ENCODE measurements at places on chromosomes 7 and 10. TPM values are rescaled to one million over a fixed set of nuclear protein-coding genes. Genes with fewer than 3 reads are reported as not detected.
A peak's percentile ranks its signal among the peaks of the same experiment; 100 is the strongest.

DNA sequence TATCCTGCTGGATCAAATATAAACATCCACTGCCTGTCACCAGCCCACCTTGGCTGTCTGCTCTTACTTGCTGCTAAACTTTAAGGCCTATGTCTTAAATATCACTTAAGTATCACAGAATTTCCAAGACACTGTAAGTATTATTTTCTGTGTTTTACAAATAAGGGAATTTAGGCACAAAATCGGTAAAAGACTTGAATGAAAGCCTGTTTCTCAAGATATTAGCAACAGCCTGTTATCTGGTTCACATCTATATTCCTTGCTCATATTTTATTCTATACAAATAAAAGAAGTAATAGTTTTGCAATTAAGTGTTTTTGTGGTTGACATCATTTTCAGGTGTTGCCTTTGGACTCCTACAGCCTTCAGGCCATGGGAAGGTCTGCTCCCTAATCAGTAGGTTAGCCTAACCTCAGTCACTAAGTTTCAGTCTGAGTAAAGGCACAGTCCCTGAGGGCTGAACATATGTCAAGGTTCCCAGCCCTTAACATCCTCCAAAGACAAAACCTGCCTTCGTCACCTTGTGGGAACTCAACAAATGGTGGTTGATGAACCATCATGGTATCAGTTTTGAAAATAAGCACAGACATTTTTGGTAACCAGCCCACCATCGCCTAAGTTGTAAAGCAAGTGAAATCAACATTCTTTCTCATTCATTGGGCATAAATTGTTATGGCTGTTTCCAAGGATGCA lies 127.1 kb downstream of the CREB5 start:
- no peak for DNase-seq

DNA sequence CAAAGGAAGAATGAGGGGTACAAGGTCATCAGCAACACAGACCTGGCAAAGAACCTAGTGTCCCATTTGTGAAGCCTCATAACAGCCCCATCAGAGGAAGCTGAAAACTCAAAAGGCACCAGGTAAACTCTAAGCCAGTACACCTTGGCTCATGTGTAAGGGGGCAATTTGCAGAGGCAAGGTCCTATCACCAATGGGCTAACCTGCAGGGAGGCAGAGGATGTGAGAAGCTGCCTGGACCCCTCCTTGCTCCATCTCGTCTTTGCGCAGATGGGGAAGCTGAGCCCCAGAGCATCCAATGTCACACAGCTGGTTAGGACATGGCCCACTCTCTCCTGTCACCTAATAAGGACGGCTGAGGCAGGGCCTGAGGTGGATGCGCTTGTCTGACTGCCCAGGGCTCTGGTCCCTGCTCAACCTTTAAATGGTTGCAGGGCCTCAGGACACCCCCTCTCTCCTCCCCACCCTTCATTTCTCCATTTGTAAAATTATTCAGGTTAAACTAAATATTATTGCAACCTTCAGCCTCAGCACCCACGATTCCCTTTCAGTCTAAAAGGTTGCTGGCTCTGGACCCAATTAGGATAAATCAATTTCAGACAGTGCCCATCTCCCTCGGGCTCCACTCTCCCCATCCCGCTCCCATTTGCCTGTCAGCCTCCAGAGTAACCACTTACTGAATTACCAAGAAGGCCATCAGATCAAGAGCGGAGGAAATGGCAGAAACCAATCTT lies 135.3 kb downstream of the OAT start:
- no peak for DNase-seq

DNA sequence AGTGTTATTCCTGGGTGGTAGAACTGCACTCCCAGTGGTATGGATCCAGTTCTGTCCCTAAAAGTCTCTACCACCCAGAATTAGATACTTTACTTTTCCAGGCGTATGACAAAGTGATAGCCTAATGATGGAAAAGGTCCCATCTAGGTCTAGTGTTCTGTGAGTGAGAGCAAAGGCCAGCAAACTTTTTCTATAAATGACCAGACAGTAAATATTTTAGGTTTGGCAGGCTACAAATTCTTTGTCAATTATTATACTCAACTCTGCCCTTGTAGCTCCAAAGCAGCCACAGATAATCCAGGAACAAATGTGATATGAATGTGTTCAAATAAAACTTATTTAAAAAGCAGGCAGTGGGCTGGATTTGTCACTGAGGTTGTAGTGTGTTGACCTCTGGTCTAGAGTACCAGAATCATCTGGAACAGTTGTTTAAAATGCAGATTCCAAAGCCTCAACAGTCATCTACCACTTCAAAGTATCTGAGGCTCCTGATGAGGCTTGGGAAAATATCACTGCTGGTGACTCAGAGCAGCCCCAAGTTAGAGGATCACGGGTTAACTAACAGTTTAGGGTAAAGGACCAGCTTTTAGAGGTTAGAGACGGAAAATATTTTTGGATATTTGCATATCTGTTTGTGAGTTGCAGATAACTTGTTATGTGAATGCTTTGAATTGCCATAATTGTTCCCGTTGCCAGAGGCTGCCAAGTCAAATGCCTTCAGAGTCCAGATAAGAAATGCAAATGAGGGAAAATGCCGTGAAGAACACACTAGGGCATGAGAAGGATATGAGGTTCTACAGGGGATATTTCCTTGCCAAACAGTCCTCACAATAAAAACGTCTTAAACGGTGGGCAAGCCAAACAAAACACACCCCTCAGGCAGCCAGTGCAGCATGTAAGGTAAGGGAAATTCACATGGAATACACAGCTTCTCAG lies 19.4 kb downstream of the NRAP start:
- DNase-seq, result no peak

Gene CNNM1
- 1.9 TPM for total RNA-seq

GRCh38 chr10:47269294-47269693 lies 30.7 kb upstream of the GDF10 start:
- no peak for DNase-seq

Gene PDGFA
- total RNA-seq, result 1.1 TPM

- DNase-seq, result peak; percentile 53
Observed at GRCh38 chr7:80288175-80289122, 153.8 kb downstream of the GNAI1 start.

Gene AGK
- 19.7 TPM for total RNA-seq

Gene SLC26A5
- not detected for total RNA-seq

DNA sequence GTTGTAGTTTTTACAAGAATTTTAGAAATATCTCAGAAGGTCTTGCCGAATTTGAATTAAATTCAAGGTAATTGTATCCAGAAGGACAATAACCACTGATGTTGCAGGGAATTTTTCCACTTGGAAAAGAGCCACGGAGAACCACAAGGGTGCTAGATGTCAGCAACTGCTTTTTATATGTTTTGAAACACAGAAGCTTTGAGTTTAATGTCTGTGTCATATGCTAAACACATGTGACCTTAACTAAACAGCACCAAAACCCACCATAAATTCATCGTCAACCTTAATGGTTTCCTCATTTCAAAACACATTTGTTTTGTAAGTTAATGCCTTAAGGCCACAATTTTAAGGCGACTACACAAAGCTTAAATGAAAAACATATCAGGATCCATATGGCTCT lies 106.9 kb downstream of the COL28A1 start:
- DNase-seq, result no peak

GRCh38 chr7:81298951-81299666 lies 380.3 kb upstream of the SEMA3C start:
- no peak for DNase-seq

Gene SYNPO2L
- not detected for total RNA-seq

DNA sequence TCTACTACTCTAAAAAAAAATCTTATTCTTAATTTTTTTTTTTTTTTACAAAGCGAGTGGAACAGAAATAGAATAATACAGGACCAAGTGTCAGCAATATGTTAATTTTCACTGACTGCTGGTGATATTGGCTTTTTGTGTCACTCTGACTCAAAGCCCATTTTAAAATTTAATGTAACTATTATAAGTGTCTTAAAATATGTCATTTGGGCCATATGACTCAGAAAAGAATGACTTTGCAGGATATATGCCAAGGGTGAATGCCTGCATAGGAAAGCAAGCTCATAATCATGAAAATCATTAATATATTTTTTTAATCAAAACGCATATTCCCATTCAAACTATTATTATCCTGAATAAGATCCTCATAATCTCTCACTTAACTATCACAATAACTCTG lies 149.2 kb downstream of the GNAT3 start:
- DNase-seq, result no peak

Gene LAMB1
- 0.27 TPM for total RNA-seq

DNA sequence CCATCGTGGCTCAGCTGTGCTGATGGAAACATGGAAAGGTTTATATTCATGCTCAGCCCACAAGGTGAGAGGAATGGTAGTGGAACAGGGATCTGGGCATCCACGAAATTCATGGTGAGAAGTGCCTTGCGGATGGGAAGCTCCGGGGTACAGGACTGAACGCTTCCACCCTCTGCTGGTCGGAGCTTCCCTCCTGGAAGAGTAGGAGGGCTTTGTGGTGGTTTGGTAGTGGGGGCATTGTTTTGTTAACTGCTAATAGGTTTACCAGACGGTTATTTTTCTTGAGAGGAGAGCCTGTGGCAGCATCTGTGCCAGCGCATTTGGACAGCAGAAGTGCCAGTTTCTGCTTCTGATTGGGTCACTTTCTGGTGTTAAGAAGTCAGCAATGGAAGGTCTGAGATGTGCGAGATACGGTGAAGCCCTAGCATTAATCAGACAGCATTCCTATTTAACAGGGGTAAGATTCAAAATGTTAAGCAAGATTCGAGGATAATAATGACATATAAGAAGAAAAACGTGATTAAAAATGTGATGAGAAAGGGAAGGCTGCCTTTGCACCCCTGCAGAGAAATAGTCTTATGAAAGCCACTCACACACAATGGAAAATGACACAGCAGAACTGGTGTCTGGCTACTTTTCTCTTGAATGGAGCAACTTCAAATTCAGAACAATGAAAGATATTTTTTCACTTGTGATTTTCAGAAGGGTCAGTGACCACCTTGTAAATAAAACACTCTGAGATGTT lies 17.7 kb downstream of the ABCA13 start:
- DNase-seq, result no peak

Gene HECW1
- not detected for total RNA-seq

- no peak for DNase-seq
Observed at GRCh38 chr10:1199345-1199673, 143.1 kb downstream of the WDR37 start.

DNA sequence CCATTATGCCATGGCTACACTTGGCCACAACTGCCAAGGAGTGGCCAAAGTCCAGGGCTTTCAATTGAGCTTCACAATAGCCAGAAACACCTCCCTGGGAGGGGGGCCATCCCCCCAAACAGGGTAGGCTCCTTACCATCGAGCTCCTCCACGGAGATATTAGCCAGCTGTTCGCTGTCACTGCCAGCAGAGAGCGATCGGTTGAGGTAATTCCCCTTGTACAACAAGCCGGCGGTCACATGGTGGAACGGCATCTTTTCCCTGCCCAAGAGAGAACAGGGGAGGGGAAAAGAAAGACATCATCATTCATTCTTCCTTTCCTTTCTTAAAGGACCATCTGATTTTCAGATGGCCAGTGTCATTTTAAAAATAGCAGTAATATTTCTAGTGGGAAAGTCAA lies 133.6 kb downstream of the CALN1 start:
- no peak for DNase-seq

- DNase-seq, result no peak
Observed at GRCh38 chr10:133346413-133346812, 760 bp upstream of the PRAP1 start.

DNA sequence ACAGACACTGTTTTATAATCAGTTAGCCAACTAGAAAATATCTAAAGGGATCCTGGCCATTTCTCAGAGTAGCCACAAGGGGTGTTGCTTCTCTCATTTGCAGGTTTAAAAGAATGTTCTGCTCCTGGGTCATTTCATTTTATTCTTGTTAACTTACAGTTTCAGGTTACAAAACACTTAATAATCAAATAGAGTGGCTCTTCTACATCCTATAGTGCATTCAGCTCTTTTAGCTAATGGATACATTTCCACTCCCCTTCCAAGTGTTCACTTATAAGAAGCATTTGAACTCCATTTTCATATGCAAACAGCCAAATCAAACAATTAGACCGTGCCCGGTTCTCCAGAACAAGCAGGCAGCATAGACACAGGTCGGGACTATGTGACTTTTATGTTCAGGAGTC lies 117.5 kb downstream of the TRIL start:
- no peak for DNase-seq

- DNase-seq, result no peak
Observed at GRCh38 chr10:55233505-55233904, 432.5 kb upstream of the PCDH15 start.

DNA sequence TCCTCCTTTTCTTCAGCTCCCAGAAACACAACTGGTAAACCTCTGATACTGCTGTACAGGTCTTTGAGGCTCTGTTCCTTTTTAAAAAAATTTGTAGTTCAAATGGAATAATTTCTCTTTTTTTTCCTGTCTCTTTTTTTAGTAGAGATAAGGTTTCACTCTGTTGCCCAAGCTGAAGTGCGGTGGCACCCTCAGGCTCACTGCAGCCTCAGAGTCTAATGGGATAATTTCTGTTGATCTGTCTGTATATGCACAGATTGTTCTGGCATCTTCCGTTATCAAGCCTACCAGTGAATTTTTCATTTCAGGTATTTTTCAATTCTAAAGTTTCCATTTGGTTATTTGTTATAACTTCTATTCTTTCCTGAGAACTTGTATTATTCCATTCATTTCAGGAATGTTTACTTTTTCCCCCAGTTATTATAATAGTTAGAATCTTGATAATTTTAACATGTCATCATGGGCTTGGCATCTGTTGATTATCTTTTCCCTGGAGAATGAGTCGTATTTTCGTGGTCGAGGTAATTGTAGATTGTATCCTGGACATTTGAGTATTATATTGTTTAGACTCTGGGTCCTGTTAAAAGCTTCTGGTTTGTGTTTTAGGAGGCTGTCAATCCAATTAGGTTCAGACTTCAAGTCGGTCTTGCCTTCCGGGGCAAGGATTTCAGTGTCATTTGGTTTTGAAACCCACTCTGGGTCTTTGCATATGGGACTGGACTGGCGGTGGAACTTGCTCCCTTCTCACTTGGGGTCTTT lies 24.5 kb downstream of the CRCP start:
- DNase-seq, result no peak

DNA sequence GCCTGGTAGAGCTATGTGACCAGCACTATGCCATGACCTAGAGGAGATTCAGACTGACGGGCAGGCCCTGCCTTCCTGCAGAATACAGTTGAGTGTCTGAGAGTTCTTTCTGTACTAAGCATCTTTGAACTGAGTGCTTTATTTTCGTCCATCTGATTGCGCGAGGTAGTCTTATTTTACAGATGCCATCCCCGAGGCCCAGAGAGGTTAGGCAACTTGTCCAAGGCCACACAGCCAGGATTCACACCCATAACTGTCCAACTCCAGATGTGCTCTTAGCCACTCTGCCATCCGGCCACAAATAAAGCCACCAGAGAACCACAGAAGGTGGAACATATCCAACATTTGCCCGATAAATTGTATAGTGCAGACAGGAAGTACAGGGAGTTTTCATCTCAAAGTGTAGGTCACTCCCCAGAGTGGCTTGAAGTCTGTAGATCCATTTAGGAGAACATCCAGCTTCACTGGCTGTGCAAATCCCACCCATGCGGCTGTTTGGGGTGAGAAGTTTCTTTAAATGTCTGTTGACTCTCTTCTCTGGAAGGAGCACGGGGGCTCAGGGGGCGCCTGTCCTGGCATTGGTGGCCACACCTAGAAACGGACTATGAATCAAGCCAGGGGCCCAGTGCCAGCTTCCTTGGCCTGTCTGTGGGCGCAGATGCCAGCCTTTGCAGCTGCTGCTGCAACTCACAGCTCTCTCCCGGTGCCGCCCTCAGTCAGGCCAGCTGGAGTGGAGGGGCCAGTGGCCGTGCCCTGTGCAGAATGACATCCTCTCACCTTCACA lies 11.1 kb downstream of the CHST3 start:
- no peak for DNase-seq

All from hematopoietic multipotent progenitor cell (in vitro differentiated cells).